Thoracic aorta (tissue), 2 donors: ENCODE measurements at places on chromosomes 1 and 21. TPM values are rescaled to one million over a fixed set of nuclear protein-coding genes. Genes with fewer than 3 reads are reported as not detected.

FCRL4 gene
- total RNA-seq, result not detected

TEKT2 gene
- not detected for total RNA-seq

HPDL gene
- not detected for total RNA-seq

ZNF683 gene
- total RNA-seq, result not detected

AGO3 gene
- total RNA-seq, result 49.9 TPM

ETV3L gene
- not detected for total RNA-seq

USP1 gene
- total RNA-seq, result 27.9 TPM

WNT2B gene
- total RNA-seq, result 10.0 TPM

LRRC38 gene
- not detected for total RNA-seq

SETDB1 gene
- 38.9 TPM for total RNA-seq

DNA sequence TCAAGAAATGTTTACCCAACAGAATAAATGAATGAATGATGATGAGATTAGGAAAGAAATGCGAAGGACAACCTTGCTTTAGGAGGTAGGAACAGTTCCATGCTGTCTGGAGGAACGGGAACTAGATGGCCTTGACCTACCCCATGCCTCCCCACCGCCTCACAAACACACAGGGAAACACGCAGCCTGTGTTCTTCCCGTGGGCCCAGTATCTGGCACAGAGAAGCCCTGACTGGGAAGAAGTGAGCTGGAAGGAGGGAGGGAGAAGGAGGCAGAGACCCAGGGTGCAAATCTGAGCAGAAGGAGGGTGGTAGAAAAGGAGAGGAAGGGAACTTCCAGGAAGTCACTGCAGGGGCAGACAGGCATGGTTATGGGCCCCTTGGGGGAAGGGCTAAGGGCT is 3.5 kb upstream of the ADORA1 start:
- DNase-seq, result no peak
- no peaks in the 10 kb centered on the region for H3K27me3 ChIP-seq
- no peak overlapping the region for H3K4me3 ChIP-seq
- H3K27ac ChIP-seq, result no peak overlapping the region

DNA sequence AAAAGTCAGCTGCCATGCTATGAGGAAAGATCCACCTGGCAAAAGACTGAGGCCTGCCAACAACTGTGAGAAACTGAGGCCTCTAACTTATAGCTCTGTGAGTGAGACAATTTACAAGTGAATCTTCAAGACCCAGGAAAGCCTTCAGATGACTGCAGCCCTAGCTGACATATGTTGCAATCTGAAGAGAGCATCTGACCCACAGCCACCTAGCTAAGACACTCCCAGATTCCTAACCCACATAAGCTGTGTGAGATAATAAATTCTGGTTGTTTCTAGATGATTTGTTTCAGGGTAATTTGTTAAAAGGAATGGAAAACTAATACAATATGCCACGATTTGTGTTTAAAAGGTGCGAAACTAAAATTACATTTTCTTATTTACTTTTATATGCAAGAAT is 55.1 kb downstream of the HFM1 start:
- H3K36me3 ChIP-seq, result no peaks in the 10 kb centered on the region
- DNase-seq, result no peak
- no peak overlapping the region for H3K27ac ChIP-seq
- H3K4me1 ChIP-seq, result no peaks in the 10 kb centered on the region

- no peaks in the 10 kb centered on the region for H3K4me1 ChIP-seq
- H3K27me3 ChIP-seq, result no peaks in the 10 kb centered on the region
- no peak overlapping the region for H3K4me3 ChIP-seq
- H3K27ac ChIP-seq, result no peak overlapping the region
- DNase-seq, result no peak
- H3K36me3 ChIP-seq, result no peaks in the 10 kb centered on the region
These were observed 64.2 kb downstream of the SELENOF start for GRCh38 chr1:86849756-86850155.

GRCh38 chr1:24632832-24633175 is 10.3 kb upstream of the SRRM1 start:
- no peaks in the 10 kb centered on the region for H3K27me3 ChIP-seq
- H3K36me3 ChIP-seq, result no peaks in the 10 kb centered on the region
- no peaks in the 10 kb centered on the region for H3K4me1 ChIP-seq
- H3K27ac ChIP-seq, result no peak overlapping the region
- no peak overlapping the region for H3K4me3 ChIP-seq

DNA sequence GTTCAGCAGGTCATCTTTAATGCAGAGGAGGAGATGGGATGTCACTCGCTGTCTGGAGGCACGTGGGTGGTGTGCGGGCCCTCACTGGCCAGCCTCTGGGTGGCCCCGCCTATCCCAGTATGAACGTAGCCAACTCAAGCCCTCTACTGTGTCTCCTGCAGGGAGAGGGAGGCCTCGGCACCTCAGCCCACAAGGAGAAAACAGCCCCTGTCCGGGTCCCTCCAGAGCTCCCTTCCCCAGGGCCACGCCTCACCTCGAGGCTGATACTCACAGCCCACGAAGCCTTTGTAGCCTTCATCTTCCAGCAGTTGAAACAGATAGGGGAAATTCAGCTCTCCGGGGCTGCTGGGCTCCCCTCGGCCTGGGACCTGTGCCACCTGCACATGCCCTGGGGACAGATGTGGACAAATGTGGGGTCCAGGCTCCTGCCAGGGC is 2.6 kb downstream of the HYI start:
- H3K4me3 ChIP-seq, result no peak overlapping the region
- H3K27ac ChIP-seq, result no peak overlapping the region
- H3K4me1 ChIP-seq, result peaks cover 4% of the 10 kb centered on the region
- peaks cover 48% of the 10 kb centered on the region for H3K36me3 ChIP-seq
- H3K27me3 ChIP-seq, result no peaks in the 10 kb centered on the region

DNA sequence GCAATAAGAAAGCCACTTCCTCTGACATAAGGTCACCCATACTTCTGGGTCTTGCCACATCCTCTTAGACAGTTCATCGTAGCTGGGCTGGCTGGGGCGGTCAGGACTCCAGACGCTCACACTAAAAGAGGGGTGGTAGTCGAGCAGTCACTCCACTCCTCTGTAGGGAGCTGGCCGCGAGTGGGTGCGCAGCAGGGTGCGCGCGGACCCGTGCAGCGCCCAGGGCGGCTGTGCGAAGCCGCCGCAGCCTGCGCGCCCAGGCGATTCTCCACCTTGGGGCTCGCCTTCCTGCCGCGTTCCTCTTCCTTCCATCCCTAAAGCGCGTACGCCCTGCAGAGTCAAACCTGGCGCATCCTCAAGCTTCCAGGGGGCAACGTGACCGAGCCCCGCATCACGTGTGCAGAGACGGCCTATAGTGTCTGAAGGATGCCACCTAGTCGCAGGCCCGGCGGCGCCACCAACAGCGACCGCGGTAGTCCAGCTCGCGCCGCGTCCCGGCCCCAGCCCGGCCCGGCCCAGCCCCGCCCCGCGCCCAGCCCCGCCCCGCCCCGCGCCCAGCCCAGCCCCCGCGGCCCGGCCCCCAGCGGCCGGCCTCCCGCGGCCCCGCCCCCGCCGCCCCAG is 360 bp upstream of the PRDX6 start:
- peak; percentile 43 for DNase-seq
- peak overlapping the region; percentile 98 for H3K4me3 ChIP-seq
- no peaks in the 10 kb centered on the region for H3K27me3 ChIP-seq
- H3K27ac ChIP-seq, result peak overlapping the region; percentile 89

DNA sequence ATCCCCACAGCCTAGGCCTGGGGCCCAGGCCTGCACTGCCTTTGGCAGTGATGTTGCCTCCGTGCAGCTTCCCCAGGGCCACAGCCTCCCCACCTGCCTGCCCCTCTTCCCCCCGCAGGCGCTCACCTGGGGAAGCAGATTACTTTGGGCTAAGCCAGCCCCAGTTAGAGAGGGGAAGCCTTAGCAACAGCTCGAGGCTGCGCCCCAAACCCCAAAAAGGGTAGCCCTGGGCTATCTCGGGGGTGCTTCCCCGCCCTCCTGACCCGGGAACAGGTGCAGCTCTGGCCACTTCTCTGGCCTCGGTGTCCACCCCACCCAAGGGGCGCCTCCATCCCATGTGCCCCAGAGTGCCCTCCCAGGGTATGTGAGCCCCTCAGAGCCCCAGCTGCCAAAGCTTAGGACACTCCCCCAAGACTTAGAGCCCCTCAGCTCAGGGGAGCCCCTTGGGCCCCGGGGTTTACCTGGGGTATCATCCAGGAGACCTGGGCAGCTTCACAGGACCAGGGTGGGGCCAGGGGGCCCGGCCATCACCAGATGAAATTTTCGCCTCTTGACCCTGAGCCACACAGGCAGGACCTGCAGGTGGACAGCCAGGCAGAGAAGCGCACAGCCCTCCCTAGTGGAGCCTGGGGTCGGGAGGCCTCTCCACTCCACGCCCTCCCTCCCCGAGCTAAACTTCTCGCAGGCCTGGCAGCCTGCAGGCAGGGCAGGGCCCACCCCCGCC is 3.3 kb upstream of the TTC34 start:
- DNase-seq, result no peak
- no peaks in the 10 kb centered on the region for H3K36me3 ChIP-seq
- H3K27ac ChIP-seq, result no peak overlapping the region
- no peaks in the 10 kb centered on the region for H3K4me1 ChIP-seq
- H3K27me3 ChIP-seq, result no peaks in the 10 kb centered on the region

DNA sequence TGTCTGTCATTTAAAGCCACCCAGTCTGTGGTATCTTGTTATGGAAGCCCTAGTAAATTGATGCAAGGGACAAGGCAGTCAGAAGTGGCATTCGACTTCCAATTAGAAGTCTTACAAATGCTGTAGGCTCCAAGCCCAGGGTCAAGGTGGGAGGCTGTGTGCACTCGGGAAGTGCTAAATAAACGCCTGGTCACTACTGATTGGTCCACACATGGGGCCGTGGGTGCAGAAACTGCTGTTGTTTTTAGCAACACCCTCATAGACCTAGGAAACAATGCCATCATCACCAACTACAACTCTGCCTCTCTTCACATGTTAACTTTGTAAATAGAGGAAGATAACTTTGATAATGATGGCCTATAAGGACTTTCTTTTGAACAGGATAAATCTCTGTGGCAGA is 20.2 kb upstream of the ZBTB21 start:
- no peak for DNase-seq
- no peak overlapping the region for H3K4me3 ChIP-seq
- H3K4me1 ChIP-seq, result peaks cover 17% of the 10 kb centered on the region

DNA sequence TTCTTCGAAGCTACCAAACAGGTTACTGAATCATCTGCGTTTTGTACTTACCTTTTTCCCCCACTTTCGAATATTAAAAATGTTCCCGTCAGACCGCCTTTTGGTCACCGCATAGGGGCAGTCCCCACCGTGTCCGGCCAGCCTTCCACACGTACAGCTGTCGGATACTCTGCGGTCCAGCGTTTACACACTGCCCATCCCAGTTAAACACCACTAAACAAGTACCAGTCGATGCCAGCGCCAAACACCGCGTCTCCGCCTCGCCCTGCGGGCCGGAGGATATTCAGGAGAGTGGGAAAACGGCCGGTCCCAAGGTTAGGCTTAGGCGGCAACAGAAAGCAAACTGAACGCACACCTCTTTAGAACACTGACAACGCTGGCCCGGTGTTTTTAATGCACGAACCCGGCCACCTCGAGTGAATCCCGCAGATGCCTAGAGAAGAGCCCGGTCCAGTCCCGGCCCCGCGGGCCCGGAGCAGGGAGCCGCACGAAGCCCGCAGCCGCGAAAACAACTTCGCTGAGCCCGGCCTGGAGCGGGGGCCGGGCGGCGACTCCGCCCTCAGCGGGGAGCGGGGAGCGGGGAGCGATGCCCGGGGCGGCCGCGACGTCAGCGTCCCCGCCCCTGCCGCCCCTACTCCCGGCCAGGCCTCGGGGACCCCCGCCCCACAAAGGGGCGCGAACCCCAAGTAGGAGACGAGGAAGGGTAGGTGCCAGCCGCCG is 730 bp upstream of the PHF13 start:
- DNase-seq, result no peak
- no peaks in the 10 kb centered on the region for H3K36me3 ChIP-seq
- H3K4me1 ChIP-seq, result peaks cover 20% of the 10 kb centered on the region
- peak overlapping the region; percentile 100 for H3K4me3 ChIP-seq
- peak overlapping the region; percentile 86 for H3K27ac ChIP-seq
- H3K27me3 ChIP-seq, result no peaks in the 10 kb centered on the region

- no peak for DNase-seq
- no peaks in the 10 kb centered on the region for H3K27me3 ChIP-seq
- no peaks in the 10 kb centered on the region for H3K36me3 ChIP-seq
- H3K27ac ChIP-seq, result no peak overlapping the region
- no peaks in the 10 kb centered on the region for H3K4me1 ChIP-seq
- no peak overlapping the region for H3K4me3 ChIP-seq
These were observed 150.8 kb downstream of the FASLG start for GRCh38 chr1:172809750-172810149.

DNA sequence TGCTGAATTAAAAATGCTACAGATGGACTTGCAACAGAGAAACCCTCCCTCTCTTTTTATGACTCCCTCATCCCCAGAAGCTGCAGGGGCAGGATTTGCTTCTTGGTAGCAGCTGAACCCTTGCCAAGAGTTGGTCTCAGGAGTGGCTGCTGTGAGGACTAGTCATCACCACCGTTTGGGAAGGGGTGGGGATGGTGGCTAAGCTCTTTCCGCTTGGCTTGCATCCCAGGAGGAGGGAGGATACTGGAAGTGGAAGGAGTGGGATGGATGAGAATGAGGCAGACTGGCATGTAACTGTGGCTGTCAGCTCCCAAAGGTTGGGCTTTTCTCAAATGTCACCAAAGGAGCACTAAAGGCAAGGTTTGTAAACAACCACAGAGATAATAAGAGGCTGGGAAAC is 50.8 kb upstream of the COL24A1 start:
- H3K27me3 ChIP-seq, result no peaks in the 10 kb centered on the region
- no peaks in the 10 kb centered on the region for H3K4me1 ChIP-seq
- no peaks in the 10 kb centered on the region for H3K36me3 ChIP-seq
- DNase-seq, result no peak
- no peak overlapping the region for H3K27ac ChIP-seq

- H3K36me3 ChIP-seq, result no peaks in the 10 kb centered on the region
- no peak overlapping the region for H3K4me3 ChIP-seq
- no peak overlapping the region for H3K27ac ChIP-seq
- H3K4me1 ChIP-seq, result no peaks in the 10 kb centered on the region
- H3K27me3 ChIP-seq, result no peaks in the 10 kb centered on the region
- no peak for DNase-seq
These were observed 168.9 kb upstream of the KIAA0040 start for GRCh38 chr1:175361476-175361875.

DNA sequence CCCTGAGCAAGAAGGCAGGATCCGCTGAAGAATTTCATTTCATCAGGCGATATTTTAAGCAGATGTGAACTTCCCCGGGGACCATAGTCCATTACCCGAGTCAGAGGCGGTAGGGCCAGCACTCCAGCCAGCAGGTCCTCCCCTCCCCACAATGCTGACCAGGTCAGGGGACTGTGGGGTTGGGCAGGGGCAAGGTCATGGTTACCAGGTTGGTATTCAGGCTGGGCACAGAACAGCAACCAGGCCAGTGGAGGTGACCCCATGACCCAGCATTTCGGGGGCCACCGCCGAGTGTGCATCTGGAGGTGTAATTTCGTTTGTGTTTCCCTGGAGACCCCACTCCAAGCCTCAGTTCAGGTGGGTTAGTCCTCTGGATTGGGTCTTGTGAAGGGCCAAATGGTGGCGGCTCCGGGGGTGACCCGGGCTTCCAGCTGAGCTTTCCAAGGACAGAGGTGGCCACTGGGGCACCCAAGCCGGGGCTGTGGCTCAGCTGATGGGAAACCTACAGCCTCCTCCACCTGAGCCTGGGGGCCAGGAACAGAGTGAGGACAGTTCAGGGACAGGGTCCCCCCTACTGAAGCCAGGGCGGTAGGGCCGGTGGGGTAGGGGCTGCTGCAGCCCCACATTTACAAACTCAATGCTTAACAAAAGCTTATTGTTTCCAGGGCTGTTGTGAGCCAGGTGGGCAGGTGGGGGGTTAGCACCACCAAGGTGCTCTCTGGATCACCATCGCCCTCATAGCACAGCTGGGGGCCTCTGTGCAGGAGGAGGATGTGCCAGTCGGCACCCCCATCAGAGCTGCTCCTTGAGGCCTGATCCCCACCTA is 2.8 kb downstream of the PRDM16 start:
- H3K4me3 ChIP-seq, result peak overlapping the region; percentile 88
- peak overlapping the region; percentile 96 for H3K27ac ChIP-seq
- H3K27me3 ChIP-seq, result no peaks in the 10 kb centered on the region
